Mesenteric fat pad (tissue), 1 donor: ENCODE measurements at places on chromosomes 7 and 10. TPM values are rescaled to one million over a fixed set of nuclear protein-coding genes. Genes with fewer than 3 reads are reported as not detected.

Gene SLC13A1
- not detected for total RNA-seq

DNA sequence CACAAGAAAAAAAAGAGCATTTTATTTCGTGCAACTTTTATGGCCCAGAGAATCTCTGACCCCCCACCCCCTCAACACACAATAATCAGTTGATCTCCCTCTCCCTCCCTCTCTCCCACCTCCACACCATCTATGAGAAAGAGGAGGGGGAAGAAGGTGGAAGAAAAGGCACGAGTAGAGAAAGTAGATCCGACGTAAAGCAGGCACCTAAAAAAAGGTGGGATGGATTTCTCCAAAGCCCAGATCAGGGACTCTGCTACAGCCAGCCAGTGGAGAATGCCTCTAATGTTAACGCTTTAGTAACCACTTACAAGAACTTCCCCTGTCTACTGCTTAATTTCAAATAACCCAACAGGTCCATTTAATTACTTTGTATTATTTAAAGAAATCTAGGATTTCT lies 24.4 kb downstream of the KMT2C start:
- DNase-seq, result no peak

GRCh38 chr10:100960251-100960650 lies 9.1 kb upstream of the SEMA4G start:
- DNase-seq, result no peak

- no peak for DNase-seq
These were observed 560.9 kb downstream of the SDK1 start for GRCh38 chr7:3861941-3862340.

Gene ZNF438
- total RNA-seq, result 9.4 TPM

- no peak for DNase-seq
These were observed 14.5 kb upstream of the LRRC4 start for GRCh38 chr7:128045766-128046165.

Gene SPDYE6
- not detected for total RNA-seq

- DNase-seq, result no peak
These were observed 27.8 kb upstream of the CDHR3 start for GRCh38 chr7:105935250-105935649.

GRCh38 chr7:41942468-41943093 lies 239.7 kb upstream of the INHBA start:
- DNase-seq, result no peak

DNA sequence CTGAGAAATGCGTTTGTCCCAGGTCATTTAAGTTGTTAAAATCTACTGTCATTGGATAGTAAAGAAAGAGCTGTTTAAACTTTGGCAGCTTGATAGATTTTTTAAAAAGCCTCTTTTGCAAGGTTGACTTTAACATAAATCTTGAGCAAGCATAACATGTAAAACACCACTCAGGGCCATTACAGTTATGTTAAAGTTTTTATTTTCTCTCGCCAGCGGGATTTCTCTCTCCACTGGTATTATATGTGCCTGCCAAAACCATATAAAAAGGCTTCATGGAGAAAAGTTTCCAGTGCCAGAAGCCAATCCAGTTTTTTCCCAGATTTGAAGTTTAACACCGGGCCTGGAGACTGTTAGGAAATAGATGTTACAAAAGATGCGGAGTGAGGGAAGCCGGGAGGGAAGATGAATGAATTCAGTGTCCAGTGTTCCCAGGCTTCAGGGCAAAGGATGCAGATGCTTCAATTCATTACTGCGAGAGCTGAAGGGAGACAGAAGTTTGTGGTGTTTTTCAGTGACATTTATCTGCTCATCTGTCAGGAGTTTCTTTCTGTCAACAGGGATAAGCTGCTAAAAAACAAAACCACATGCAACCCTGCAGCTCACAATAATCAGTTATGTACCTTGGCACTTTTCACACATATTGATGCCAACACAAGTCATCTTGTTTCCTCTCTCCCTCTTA lies 155.5 kb downstream of the SPAG6 start:
- no peak for DNase-seq

GRCh38 chr7:153567426-153567825 lies 484.8 kb upstream of the DPP6 start:
- no peak for DNase-seq

Gene FOXI2
- total RNA-seq, result not detected

- no peak for DNase-seq
These were observed 201.4 kb downstream of the TNS3 start for GRCh38 chr7:47380325-47381133.

GRCh38 chr7:20440472-20441105 lies 109.9 kb downstream of the ITGB8 start:
- DNase-seq, result no peak

DNA sequence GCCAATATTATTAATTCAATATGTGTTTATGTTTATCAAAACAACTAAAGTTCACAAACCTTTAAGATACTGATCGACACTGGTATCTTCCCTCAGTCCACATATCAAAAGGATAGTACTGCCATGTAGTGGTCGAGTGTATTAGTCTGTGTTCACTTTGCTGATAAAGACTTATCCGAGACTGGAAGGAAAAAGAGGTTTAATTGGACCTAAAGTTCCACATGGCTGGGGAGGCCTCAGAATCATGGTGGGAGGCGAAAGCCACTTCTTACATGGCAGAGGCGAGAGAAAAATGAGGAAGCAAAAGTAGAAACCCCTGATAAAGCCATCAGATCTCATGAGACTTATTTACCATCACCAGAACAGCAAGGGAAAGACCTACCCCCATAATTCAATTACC lies 325.4 kb upstream of the PHF14 start:
- no peak for DNase-seq

- no peak for DNase-seq
These were observed 174.2 kb upstream of the NPS start for GRCh38 chr10:127374901-127375300.

DNA sequence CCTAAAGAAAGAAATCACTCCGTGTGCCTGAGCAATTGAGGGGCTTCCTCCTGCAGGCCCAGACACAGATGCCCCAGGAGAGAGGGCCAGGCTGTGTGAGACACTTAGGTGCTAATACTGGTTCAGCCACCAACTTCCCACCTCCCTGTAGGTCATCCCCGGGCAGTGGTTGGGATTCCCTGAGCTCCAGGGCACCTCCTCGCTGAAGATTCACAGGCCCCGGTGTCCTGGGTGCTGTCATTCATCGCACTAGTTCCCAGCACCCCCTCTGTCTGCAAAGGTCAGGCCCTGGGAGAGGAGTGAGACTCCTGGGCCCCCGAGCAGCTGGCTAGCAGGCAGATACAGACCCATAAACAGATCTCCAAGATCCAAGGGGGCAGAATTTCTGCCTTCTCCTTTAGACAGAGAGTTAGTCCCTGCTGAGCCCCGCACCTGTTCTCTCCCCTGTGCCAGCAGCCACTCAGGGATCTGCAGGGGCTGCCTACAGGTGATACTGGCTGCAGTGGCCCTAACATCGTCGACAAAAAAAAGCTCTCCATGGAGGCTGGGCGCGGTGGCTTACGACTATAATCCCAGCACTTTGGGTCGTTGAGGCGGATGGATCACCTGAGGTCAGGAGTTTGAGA lies 38.2 kb upstream of the GTF2I start:
- DNase-seq, result no peak

Gene ATOH7
- total RNA-seq, result not detected

Gene CLDN15
- 13.3 TPM for total RNA-seq

GRCh38 chr10:59695637-59696036 lies 14.0 kb downstream of the SLC16A9 start:
- DNase-seq, result no peak

- DNase-seq, result no peak
These were observed 498.1 kb downstream of the KCNMA1 start for GRCh38 chr10:77139252-77140160.

GRCh38 chr10:78262860-78263259 lies 229.2 kb downstream of the RPS24 start:
- no peak for DNase-seq

GRCh38 chr7:121214657-121215056 lies 114.1 kb upstream of the WNT16 start:
- no peak for DNase-seq

DNA sequence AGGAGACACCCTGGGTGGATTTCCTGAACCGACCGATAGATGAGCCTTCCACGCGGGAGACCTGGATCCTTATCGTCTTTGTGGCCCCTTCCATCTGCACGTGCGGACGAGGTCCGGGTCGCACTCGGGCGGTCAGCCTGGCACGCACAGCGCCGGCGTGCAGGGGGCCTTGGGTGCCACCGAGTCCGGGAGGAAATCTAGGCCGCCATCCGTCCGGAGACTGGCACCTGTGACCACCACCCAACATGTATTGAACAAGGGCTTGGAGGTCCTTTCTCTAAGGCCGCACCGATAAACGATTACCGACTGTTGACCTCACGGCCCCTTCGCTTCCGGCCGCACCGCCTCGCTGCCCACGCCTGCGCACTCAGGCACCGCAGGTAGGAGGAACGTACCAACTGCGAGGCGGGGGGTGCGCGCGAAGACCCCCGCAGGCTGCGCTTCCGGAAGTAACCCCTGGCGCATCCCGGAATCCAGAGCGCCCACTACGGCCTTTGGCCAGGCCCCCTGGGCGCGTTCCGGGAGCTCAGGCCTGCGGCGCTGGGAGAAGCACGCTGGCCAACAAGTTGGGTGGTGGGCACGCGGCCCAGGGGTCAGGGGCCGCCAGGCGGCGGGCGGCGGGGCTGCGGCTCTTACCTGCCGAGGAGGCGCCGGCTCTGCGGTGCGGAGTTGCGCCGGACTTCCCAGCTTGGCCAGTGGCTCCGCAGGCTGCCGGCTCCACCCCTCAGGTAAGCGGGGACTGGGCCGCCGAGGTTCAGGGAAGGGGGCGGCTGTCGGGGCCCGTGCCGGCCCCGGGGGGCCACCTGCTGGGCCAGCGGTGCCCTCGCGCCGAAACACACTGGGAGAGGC lies at the start of the genes ACTR3C and LRRC61:
TSS of gene ACTR3C (minus strand) at position 713 of the 849 bp plus-strand sequence. CDS start 28,249 bp downstream, outside the sequence.
TSS of gene LRRC61 (plus strand) at position 523 of the 849 bp plus-strand sequence. CDS start 13,507 bp downstream, outside the sequence.
- peak; percentile 89 for DNase-seq

DNA sequence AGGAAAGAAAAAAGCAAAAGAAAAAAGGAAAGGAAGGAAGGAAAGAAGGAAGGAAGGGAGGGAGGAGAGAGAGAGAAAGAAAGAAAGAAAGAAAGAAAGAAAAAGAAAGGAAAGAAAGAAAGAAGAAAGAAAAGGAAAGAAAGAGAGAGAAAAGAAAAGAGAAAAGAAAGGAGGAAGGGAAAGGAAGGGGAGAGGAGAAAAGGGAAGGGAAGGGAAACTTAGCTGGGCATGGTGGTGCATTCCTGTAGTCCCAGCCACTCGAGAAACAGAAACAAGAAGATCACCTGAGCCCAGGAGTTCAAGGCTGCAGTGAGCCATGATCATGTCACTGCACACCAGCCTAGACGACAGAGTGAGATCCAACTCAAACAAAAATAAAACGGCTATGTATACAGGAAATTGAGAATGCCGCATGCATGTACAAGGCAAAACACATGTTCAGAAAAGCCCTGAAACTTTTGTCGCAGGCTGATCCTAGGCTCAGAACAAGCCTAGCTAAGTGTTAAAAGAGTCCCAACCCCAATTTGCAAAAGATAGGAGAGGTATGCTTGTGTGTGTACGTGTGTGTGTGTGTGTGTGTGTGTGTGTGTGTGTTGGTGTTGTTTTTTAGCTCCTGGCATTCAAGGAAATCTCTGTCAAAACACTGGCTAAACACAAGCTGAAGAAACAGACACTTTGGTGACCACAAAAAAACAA lies 6.6 kb upstream of the NPC1L1 start:
- no peak for DNase-seq

Gene FAM13C
- 4.4 TPM for total RNA-seq

Gene ANXA8L1
- not detected for total RNA-seq

Gene BAMBI
- 14.3 TPM for total RNA-seq

Gene MSMB
- not detected for total RNA-seq

Gene LIPJ
- not detected for total RNA-seq

- no peak for DNase-seq
These were observed 46.6 kb downstream of the CCDC3 start for GRCh38 chr10:12954866-12955265.
